ENCODE measurements at places on chromosomes 6 and 20.

DNA sequence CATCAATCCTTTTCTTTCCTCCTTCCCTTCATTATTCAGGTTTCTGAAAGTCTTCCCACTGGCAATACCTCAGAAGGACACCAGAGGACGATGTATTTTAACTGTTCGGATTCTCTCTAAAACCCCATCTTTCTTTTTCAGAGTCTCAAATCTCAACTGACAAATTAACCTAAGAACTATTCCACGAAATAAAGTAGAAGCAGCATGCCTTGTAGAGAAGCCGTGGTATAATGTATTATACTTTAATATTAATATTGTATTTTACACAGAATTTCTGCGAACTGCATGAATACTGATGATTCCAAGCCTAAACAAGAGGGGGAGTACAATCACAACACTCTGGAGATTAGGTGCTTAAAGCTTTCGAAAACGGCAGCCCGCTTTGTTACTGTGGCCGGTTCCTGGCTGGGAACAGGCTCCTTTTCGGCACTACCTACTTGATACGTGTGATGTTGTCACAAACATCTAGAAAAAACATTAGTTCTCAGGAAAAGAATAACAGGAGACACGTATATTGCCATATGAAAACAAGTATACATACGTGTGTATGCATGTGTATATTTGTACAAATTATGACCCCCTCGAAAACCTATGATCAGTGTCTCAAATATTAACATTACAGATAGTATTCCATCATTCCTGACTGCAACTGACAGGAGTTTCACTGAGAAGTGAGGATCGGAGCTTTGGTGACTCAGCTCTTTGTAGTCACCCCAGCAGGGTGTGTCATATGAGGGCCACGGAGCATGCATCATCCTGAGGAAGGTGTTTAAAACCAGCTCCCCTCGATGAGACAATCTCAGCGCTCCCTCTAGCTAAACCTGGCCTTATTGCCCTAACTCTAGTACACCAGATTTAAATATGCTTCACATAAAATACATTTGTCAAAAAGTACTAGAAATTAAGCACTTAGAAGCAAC, 319.7 kb upstream of the TCF21 start:
- no peak for DNase-seq

- DNase-seq, result no peak
These were observed 766 bp downstream of the PRICKLE4 start for GRCh38 chr6:41781366-41781730.

GRCh38 chr6:169212436-169212835, 41.2 kb downstream of the THBS2 start:
- no peak for DNase-seq

DNA sequence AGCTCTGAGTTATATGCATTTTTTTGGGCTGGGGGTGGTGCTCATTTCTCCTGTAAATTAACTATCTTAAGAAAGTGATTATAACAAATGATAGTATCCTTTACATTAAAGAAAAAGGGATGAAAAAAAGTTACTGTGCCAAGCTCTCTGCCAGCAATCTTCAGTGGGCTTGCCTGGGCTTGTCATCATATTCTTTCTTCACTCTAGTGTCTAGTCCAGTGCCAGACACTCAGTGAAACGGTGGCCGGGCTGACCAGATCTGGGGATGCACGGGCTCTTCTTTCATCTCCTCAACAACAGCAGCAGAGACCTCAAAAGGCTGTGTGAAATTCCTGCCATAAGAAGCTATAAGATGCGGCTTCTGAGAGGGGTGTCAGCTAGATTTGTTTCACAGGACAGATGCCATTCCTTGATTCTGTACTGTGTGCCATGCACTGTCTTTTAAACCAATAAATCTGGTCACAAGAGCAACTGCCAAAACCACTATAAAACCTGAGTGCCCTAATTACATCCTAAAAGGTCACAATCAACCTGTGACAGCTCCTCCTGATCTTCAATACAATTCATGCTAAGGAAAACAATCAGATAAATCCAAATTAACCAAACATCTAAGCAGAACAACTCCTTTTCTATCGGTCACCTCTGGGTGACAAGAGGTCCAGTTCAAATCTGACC, 12.1 kb downstream of the EXOC2 start:
- DNase-seq, result no peak

- no peak for DNase-seq
These were observed 283.6 kb downstream of the QKI start for GRCh38 chr6:163698086-163698485.

GRCh38 chr6:14265049-14266021, 147.8 kb downstream of the CD83 start:
- no peak for DNase-seq

GRCh38 chr6:18276610-18277236, 12.4 kb upstream of the DEK start:
- DNase-seq, result no peak

GRCh38 chr6:34836451-34836850, 44.6 kb downstream of the BLTP3A start:
- DNase-seq, result no peak

DNA sequence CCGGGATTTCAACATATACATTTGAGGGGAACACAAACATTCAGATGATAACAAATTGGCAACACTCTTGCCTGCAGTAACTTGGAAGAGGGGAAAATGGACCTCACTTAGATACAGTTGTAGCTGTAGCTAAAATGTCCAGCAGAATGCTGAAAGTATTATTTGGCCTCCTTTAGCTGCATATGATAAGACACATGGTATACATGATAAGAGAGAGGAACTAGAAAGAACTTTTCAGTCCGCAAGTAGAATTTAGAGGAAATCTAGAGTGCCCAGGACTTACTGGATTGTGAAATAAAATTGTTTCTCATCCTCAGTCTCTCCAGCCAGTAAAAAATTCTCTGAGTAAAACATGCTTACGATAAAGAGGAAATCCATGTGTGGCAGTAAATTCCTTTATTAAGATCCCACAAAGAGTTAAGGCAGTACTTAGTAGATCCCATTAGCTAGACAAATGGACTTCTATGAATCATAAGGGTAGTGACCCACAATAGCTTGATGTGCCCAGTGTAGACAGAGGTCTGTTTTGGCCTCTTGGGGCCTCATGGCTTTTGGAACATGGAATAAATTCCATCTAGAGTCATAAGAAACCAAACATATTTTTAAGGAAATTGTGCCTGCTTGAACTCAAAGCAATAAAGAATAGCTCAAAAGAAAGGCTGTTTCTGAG, 87.9 kb upstream of the RBM24 start:
- DNase-seq, result no peak

DNA sequence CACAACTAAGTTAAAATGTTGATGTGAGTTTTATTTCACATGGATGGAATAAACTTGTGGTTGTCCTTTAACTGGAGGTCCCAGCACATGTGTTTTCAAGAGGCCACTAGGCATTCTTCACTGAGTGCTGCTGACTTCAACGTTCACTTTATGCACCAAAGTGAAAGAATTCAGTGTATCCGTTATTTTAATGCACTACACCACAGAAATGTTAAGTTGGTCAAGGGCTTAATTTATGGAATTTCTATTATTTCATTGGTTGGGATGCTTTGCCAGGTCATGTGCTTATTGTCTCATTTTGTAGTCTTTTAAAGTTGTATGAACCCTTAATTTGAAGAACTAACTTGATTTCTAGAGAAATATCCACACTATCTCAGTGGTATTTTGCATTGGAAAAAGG, 106.4 kb downstream of the PPP1R14C start:
- DNase-seq, result no peak

DNA sequence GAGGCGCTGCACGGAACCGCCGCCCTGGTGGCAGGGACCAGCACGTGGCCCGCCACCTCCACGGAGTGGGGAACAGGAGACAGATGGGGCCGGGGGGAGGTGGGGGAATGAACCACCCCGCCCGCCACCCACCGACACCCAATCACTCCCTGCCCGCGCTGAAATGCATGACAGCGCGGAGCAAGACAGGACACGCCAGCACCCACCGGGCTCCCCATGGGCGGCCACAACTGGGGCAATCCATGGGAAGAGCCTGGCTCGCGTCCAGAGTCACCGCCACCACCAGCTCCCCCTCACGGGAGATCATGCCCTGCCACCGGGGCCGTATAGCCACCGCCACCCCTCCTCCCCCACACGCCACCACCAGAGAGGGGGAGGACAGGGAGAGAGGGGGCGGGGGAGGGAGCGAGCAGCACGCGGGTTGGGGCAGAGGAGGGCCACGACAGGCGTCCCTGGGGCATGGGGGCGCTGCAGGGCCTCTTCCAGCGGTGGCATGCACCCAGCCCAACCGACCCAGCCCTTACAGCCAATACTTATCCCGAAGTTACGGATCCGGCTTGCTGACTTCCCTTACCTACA, 744.3 kb upstream of the DEFB115 start:
- DNase-seq, result no peak

GRCh38 chr6:119257726-119258125, 91.8 kb downstream of the MAN1A1 start:
- no peak for DNase-seq

DNA sequence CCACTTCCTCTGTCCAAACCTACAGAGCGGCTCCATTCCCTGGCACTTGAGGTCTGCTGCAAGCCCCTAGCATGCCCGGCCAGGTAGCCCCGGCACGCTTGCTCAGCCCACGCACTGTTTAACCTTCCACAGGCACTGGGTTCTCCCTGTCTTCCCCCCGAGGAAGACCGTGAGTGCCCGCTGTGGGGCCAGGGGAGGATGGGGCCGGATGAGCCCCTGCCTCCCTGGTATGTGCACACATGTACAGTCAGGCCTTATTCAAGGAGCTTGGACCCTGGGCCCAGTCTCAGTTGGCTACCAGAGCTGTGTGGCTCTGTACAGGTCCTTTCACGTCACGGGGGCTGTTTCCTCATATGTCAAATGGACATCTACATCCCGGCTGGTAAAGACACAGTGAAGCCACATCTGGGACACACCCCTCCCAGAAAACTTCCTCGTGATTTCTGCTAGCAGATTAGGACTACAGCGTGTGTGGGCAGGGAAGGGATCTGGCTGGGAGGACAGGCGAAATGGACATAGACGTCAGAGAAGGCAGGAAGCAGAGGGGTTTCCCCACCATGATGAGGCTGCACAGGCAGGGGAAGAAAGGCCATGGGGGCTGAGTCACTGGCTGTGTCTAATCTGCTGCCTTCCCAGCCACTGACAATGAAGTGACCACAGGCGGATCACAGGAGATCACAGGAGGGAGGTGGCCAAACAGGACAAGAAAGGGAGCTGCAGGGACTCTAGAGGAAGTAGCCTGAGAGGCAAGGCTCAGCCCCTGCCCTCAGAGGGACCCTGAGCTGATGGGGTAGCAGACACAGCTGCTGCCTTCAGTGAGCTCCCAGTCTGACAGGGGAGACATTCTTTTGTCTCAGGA, 62.9 kb downstream of the MRPL14 start:
- DNase-seq, result no peak

GRCh38 chr20:55386686-55387085, 618.6 kb downstream of the CBLN4 start:
- no peak for DNase-seq

DNA sequence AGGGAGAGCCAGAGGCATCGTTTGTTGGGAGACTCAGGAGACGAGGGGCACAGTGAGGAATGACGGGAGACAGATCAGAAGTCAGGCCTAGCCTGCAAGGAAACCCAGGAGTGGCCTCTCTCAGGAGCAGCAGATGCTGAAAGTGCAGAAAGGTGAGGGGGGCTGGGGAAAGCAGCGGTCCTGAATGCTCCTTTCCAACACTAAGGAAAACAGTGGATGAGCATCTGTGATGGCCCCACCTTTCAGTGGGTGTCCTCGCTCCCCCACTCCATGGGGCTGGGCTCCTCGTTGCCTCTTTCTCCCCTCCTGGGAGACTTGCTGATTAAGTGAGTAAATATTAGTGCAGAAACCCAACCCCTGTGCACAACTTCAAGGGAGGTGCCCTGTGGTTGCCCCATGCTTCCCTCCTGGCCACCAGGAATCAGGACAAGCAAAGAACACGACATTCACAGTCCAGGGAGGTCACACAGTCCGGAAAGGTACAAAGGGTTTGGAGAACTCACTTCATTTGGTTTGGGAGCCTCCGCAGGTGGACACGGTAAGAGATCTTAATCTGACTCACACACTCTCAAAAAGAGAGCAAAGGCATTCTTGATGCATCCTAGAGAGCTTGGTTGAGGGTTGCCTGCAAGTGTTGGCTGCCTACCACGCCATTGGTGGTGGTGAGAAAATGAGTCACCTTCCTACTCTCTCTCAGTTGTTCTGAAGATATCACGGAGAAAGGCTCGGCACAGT, 9.7 kb upstream of the BPIFB1 start:
- no peak for DNase-seq

- DNase-seq, result no peak
These were observed 36.6 kb downstream of the BCL2L1 start for GRCh38 chr20:31685853-31686643.

GRCh38 chr20:51237791-51238190, 214.9 kb upstream of the KCNG1 start:
- no peak for DNase-seq

Data from activated CD4-positive, alpha-beta T cell treated with anti-CD3 and anti-CD28 coated beads, Interleukin-2, amount 50 U/mL, for 24 hours (primary cell).